ENCODE measurements at places on chromosomes 12 and 14.

GRCh38 chr12:85523197-85523596, 243.2 kb downstream of the ALX1 start:
- no peak for DNase-seq

DNA sequence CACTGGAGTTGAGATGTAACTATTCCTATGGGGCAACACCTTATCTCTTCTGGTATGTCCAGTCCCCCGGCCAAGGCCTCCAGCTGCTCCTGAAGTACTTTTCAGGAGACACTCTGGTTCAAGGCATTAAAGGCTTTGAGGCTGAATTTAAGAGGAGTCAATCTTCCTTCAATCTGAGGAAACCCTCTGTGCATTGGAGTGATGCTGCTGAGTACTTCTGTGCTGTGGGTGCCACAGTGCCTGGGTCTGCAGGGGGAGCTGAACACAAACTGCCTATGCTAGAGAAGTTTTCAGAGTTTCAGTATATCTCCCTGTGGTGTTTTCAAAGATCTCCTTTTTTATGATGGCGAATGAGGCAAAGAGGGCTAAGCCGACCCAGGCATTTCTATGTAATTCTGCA, 179.2 kb upstream of the OR4E1 start:
- no peak for DNase-seq

DNA sequence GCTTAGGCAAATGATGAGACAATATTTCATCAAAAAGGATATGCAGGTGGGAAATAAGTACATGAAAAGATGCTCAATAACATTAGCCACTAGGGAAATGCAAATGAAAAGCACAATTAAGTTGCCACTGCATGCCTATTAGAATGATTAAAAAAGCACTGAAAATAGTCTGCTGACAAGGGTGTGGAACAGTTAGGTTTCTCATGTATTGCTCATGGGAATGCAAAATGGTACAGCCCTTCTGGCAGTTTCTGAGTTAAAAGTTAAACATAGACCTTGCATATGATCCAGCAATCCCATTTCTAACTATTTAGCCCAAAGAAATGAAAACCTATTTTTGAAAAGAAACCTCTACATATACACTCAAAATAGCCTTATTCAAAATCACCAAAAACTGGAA, 393.0 kb downstream of the BMP4 start:
- DNase-seq, result no peak

- DNase-seq, result no peak
These were observed 8.1 kb downstream of the BCL7A start for GRCh38 chr12:122029620-122030423.

GRCh38 chr12:6376870-6377666, 1.7 kb upstream of the SCNN1A start:
- no peak for DNase-seq

DNA sequence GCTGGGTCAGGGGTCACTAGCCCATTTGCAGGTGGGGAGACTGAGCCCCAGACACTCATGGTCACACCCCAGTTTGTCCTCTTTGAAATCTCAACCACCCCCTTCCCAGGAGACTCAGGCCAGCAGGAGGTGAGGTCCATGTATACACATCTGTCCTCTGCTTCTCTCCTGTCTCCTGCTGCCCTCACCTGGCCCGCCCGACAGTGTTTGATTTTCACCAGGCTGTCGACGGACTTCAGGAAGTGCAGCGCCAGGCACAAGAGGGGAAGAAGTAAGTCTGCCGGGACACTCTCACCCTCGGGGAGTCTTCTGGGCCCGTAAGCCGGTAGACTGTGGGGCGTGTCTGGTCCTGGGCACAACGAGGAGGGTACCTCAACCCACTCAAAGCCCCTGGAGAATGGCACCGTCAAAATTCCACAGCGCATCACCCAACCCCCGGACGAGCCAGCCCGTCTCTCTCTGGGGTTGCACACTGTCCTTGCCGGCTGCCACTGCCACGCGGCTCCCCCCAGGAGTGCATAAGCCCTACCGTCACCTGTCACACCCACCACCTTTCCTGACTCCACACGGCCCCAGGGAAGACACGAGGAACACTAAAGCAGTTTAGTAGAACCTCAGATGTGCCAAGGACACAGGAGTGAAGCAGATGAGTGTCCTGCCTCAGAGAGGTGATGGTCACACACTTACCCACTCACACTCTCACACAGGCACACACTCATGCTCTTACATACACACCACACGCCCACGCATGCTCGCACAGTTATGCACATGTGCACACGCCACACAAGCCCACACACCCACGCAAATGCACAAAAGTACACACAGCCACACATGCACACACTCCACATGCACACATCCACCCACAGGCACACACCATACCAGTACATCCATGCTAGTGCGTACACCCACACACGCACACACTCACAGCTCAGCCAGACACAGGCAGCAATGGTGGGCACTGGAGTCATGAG, 13.1 kb upstream of the SIVA1 start:
- no peak for DNase-seq

DNA sequence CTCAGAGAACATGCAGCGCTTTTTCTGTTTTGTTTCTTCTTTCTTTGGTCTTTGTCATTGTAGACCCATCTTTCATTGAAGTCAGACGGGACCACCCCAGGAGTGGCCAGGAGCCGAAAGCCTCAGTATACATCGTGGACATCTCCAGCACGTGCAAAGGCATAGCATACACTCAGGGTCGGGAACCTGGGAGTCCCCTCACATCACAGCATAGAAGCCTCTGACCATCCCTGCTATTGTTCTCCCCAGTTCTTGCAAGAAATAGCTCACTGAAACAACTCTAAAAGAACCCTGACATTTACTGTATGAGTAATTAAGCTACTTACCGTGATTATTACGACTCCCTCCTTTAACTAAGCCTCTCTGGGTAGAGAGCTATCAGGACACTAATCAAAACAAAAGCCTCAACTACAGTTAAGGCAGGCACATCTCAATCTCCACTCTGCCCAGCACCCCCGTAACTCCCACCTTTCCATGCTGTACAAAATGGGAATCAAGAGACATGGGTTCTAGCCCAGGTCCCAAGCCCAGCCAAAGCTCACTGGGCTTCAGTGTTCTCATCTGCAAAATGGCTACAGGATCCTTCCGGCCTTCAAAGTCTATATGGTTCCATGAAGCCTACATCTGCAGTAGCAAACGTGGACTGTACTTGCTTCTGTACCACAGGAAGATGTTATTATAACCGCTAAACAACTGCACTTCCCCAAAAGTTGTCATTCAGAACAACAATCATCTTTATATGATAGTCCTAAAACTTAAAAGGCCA, 6.7 kb downstream of the CCDC88C start:
- DNase-seq, result no peak

DNA sequence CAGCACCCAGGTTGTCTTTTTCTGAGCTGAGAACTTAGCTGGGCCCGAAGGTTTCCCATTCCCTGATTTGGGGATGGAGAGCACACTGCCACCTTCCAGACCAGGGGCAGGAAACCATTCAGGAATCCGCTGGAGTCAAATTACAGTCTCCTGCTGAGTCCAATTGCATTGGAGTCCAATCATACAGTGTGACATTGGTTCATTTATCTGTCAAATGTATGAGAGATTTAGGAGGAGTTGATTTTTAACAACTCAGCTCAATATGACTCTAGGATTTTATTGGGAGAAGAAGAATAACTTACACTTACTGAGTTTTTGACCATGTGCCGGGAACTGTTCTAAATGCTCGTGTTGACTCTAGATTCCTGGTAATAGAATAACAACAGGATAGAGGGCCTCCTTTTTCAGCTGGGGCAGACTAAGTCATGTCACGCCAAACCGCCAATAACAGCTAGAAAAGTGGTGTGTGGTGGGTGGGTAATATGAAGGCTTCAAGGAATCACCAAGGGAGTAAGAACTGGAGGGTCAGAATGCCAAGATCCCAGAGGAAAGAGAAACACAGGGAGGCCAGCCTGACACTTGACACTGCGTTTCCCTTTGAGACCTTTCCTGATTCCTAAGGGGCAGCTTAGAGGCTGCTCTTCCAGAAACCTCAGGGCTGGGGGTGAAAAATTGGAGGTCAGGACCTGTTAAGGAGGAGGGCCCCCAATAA, 11.5 kb downstream of the SYNDIG1L start:
- no peak for DNase-seq

- DNase-seq, result no peak
These were observed 155.7 kb upstream of the C14orf180 start for GRCh38 chr14:104423701-104424405.

DNA sequence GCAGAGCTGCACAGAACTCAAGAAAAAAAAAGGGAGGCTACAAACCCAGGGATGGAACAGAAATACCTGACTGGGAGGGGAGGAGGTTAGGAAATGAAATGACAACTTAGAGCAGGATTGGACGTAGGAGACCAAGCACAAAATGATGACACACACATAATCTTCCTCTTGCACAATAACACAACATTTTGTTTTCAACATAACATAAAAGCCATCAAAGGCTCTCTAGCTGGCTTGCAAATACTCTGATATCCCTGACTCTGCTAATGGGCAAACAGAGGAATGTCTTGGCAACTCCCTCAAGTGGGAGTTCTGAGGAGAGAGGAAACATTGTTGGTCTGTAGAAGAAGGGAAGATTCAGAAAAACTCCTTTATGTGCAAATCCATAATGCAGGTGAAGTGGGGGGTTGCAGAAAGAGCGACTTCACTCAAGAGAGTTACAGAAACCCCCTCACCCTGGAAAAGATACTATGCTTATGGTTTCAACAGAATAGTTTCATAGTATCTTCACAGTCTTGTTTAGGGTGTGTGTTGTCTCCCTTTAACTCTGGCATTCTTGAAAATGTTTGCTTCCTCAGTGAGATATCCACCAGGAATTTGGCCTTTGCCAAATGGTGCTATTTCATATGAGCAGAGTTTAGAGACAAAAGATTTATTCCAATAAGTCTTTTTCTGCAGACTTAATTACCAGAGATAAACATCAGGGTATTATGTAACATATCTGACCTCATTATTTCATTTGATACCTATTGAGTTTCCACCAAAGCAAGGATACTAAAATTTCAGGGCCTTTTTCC, 43.8 kb upstream of the LTBP2 start:
- DNase-seq, result no peak

DNA sequence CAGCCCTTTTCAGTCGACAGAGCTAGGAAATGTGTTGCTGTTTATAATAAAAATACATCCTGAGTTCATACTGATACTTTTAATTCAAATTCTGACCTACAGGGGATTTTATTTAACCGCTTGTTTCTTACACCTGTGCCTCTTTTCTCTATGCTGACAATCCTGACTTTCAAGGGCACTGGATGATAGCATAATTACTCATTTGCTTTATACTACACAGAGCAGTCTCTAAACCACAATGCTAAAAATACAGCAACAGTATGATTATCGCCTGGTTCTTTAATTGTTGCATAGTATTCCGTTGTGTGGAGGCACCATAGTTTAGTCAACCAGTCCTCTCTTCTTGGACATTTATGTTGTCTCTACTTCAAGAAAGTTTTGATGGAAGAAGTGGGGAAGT, 372.9 kb downstream of the DPF3 start:
- no peak for DNase-seq

DNA sequence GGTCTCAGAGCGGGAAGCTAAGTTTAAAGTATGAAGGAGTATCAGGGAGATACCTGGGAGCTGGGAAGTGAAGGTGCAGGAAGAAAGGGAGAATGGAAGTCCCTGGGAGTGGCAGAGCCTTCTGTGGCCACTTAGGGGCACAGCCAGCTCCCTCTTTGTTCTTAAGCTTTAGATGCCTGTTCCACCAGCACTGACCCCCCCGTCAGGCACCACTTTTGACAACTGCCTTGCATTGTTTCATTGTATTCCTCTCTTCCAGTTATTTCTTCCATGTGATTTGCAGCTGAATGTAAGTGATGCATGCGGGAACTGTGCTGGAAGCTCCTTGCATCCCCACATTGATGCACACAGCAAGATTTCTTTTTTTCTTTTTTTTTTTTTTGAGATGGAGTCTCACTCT, 2.6 kb downstream of the GALNT16 start:
- no peak for DNase-seq

DNA sequence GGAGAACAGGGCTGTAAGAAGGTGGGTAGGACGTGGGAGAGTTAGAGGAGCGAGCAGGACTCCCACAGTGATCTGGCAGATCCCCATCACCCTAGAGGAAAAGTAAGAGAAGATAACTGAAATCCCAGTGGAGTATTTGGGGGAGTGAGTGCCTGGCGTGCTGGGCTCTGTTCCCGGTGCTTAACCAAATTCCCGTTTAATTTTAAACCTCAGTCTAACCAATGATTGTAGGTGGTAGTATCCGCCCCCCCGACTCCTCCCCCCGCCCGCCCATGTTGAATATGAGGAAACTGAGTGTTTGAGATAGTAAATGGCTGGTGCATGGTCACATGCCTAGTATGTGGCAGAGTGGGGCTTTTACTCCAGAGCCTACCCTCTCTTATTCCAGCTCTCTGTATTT, 1.2 kb downstream of the TARBP2 start:
- no peak for DNase-seq

GRCh38 chr12:108641446-108642268, 8.0 kb upstream of the SELPLG start:
- no peak for DNase-seq

GRCh38 chr14:103097994-103098957, 3.8 kb downstream of the EXOC3L4 start:
- DNase-seq, result no peak

GRCh38 chr12:90428465-90428864, 526.5 kb downstream of the CCER1 start:
- no peak for DNase-seq

- DNase-seq, result no peak
These were observed 103.8 kb downstream of the TBX5 start for GRCh38 chr12:114302117-114302516.

GRCh38 chr12:102659200-102659911, 179.0 kb upstream of the IGF1 start:
- DNase-seq, result no peak

- DNase-seq, result no peak
These were observed 40.8 kb upstream of the BMAL2 start for GRCh38 chr12:27291862-27292261.

DNA sequence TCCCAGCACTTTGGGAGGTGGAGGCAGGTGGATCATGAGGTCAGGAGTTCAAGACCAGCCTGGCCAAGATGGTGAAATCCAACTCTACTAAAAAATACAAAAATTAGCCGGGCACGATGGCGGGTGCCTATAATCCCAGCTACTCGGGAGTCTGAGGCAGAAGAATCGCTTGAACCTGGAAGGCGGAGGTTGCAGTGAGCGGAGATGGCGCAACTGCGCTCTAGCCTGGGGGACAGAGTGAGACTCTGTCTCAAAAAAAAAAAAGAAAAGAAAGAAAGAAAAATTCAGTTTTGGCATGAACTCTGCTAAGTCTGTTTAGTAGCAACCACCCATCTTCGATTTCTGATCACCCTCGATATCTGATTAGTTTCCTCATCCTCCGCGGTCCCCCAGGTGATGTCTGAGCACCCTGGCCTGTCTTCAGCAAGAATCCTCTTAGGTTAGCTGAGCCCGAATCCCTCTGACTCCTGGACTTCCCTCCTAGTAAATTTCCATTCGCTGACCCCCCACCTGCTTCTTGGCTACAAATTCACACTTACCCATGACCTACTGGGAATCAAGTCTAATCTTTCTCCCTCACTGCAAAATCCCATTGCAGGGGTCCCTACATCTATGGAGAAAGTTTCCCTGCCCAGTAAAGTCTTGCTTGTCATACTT, 879 bp upstream of the HSPB8 start:
- no peak for DNase-seq

Measured in progenitor cell of endocrine pancreas (in vitro differentiated cells).